ENCODE measurements at places on chromosomes 1 and 21. TPM values are rescaled to one million over a fixed set of nuclear protein-coding genes. Genes with fewer than 3 reads are reported as not detected.

DNA sequence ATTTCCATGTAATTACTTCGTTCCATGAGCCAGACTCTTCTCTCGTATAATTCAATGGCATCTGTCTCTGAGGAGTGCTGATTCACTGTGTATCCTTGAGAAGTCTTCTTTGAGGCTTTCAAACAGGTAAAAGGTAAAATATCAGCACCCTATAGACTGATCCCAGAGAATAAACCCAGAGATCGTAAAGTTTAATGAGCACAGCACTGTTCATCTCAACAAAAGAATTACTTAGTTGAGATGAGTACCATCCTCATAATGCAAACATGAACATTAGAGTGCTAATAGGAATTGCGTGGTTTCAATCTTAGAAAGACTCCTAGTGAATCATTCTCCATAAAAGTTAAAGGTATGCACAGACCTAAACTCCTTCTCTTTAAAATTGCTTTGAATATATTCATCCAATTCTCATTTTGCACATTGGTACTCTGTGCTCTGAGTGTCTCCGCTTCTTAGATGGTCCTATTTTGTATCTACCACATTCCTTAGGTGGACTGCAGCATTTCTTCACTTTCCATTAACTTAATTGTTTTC, 97.2 kb downstream of the TBX15 start:
- DNase-seq: no peak

- DNase-seq: no peak
Observed at GRCh38 chr1:154453574-154454352, 48.3 kb upstream of the TDRD10 start.

DNA sequence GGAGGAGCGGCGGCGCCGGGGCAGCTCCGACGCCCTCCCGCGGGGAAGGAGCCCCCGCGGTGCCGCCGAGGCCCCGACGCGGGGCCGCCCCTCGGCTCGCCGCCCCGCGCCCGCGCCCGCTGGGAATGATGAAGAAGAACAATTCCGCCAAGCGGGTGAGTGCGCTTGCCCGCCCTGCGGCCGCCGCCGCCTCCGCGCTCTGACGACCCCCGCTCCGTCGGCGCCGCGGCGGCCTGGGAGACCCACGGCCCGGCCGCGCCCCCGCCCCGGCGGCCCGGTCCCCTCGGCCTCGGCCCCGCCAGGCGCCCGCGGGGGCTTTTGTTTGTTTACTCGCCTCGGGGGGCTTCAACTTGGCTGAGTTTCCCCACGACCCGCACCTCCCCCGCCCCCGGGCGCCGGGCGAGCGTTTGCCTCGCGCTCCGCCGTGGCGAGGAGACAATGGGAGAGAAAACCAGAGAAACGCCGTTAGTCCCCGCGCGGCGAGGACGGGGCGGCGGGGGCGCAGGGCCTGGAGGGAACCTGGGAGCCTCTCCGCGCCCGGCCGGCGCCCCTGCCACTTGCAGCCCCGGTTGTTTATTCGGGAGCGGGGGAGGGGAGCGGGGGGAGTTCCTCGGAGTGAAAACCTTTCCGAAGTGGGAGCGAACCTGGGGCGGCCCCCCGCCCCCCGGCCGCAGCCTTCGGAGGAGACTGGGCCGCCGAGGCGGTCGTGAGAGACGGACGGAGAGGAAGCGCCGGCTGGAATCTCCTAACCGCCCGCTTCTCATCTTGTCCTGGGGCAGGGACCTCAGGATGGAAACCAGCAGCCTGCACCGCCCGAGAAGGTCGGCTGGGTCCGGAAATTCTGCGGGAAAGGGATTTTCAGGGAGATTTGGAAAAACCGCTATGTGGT, 661 bp downstream of the PLEKHO1 start:
- DNase-seq: no peak

DNA sequence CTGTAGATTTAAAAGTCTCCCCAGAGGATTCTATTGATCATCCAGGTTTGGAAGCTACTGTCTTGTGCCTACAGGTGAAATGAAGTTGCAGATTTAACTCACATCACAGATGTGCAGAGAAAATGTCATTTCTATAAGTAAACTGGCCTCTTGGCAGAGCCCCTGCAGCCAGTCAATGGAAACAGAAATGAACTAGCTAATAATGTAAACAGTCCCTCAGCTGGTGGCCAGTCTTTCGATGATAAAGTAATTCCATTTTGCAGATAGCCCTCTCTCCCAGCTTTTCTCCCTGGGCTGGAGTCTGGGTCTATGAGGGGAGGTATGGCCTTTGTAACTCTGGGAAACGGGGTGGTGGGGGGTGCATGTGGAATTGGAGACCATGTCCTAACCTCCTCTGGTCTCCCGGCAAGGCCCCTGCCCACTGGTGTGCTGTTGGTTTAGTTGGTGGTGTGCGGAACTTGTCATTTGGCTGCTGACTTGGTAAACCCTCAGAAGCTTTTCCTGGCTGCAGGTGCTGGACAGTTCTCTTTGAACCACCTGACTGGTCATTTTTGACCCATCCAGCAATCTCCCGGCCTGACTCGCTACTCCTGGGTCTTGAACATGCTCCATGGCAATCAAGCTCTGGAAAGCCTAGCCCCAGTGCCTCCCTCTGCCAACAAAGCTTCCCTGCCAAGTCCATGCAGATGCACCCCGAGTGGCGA, 14.9 kb downstream of the TBX19 start:
- DNase-seq: no peak

GRCh38 chr1:10475510-10475909, 760 bp downstream of the PEX14 start:
- DNase-seq: no peak

DNA sequence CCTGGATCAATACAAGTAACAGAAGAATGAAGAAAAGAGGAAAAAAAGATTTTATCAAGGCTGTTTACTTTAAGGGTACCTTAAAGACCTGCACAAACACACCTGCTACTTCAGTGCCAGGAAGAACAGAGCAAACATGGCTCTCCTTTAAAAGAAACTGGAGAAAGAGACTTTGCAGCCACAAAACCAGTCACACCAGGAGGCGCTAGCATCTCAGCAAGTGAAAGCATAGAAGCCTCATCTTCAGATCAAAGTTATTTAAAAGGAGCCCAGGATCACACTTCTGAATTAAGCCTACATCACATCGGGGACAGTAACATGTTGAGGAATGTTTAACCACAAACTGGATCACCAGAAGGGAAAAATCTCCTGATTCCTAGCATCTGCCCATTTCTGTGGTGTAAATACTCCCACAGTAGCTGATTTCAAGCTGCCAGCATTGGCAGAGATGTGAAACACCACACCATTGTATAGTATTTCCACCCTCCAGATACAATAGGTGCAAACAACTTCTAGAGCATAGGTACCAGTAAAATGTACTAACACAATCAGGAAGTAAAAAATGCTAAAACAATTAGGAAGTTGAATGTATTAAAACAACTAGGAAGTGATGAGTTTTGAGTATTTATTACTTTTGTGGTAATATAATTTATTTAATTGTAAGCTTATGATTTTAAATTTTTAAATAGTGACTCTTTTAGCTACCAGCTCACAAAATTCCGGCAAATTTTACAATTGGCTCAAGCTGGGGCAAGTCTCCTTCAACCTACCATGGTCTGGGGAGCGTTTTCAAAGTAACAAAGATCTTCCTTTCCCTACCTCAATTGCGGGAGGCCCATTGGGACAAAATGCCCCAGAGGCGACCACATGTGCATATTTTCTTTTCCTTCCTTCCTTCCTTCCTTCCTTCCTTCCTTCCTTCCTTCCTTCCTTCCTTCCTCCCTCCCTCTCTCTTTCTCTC, 105.3 kb upstream of the CLDN14 start:
- no peak for DNase-seq

GRCh38 chr1:238568735-238569134, 678.0 kb upstream of the ZP4 start:
- DNase-seq: no peak

GRCh38 chr1:24958766-24959622, 28.9 kb upstream of the RUNX3 start:
- DNase-seq: no peak

- DNase-seq: no peak
Observed at GRCh38 chr1:102772831-102773230, 335.5 kb downstream of the COL11A1 start.

DNA sequence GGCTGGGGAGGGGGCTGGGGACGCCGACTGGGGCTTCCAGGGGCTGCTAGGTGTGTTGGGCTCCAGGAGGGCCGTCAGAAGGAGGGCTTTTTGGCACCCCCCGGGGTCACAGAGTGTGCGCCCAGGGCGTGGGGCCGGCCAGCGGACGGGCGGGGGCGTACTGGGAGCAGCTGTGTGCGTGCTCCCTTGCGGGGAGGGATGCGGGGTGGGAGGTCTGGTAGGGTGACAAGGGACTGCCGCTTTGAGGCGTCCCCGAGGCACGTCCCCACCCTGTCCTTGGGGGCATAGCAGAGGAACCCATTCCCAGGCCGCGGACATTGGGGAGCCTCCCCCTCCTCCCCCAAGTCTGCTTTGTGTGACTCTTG, 1.1 kb downstream of the FOXO6 start:
- DNase-seq: no peak

- DNase-seq: peak; percentile 89
Observed at GRCh38 chr1:10796029-10796944, at the start of gene CASZ1. Gene CASZ1 (minus strand): TSS chr1:10796646. CDS start chr1:10693889, 102,757 bp downstream.

The LIN28A gene
- 0.15 TPM for polyA plus RNA-seq

The NMNAT2 gene
- 4.2 TPM for polyA plus RNA-seq

The NOS1AP gene
- 10.7 TPM for polyA plus RNA-seq

The NHLH1 gene
- 0.22 TPM for polyA plus RNA-seq

The KPRP gene
- polyA plus RNA-seq: not detected

The EXTL1 gene
- 1.8 TPM for polyA plus RNA-seq

Measured in left kidney (tissue), 8 donors.